ENCODE measurements at places on chromosomes 16 and 17.
A peak's percentile ranks its signal among the peaks of the same experiment; 100 is the strongest.

DNA sequence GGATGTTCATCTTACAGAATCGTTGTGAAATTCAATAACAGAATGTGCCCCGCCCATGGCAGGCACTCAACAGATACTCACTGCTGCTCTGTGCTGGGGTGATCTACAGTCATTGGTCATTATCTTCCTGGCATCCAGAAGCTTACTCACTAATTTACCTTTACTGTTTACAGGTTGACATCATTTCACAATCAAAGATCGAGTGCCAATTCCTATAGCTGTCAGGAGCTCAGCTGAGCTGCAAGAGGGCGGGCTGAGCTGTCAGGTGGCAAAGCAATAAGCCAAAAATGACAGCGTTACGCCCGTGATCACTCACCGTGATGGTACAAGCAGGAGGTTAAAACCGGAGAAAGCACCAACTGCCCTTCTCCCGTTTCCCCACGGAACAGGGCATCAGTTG, 51.2 kb downstream of the LITAF start:
- no peak for DNase-seq

DNA sequence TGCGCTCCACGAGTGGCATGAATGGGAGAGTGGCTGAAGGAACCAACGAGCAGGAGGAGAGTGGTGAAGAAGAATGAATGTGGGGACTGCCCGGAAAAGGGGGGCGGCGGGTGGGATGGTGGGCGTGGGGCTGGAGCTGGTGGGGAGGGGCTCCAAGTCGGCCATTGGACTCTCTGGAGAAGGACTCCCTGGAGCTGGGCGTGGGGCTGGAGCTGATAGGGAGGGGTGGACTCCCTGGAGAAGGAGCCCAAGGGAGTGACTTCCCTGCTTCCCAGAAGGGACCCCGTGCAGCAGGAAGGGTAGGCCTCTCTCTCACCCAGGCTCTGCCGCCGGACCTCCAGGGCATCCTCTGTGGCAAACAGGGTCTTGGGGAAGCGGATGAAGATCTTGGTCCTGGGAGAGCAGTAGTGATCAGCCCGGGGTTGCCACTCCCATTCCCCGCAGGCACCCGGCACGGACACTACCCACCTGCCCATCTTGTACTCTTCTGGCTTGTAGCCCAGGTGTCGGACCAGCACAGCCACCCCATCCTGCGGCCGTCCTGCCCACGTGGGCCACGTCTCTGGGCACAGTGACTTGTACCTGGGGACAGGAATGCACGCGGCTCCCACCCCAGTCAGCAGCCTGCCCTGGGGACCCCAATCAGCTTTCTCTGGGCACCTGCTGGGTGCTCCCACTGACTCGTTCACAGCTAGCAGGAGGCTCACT, 14.9 kb upstream of the CRK start:
- no peak for DNase-seq

DNA sequence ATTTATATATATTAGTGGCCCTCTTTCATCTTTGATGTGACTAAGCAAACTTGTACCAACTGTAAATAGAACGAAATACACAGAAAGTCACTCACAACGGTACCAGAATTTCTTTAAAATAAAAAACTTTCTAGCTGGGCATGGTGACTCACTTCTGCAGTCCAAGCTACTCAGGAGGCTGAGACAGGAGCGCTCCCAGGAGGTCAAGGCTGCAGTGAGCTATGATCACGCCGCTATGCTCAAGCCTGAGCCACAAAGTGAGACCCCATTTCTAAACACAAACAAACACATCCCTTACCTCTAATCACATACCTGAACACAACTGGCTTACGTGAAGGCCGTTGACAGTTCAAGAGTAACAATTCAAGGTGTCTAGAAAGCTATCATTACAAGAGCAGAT, 29.7 kb downstream of the STAT5B start:
- no peak for DNase-seq

DNA sequence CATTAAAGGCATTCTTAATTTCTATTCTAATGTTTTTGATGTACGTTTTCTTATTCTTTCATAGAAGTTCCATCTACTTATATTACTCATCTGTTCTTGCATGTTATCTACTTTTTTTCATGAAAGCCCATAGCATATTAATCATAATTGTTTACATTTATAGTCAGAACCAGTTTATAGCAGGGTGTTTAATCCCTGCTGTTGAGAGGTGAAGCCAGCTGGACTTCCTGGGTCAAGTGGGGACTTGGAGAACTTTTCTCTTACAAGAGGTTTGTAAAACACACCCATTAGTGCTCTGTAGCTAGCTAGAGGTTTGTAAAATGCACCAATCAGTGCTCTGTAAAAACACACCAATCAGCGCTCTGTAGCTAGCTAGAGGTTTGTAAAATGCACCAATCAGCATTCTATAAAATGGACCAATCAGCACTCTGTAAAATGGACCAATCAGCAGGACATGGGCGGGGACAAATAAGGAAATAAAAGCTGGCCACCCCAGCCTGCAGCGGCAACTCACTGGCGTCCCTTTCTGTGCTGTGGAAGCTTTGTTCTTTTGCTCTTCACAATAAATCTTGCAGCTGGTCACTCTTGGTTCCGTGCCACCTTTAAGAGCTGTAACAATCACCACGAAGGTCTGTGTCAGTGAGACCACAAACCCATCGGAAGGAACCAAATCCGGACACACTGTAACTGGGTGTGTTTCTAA, 120.6 kb downstream of the TANC2 start:
- DNase-seq, result no peak

DNA sequence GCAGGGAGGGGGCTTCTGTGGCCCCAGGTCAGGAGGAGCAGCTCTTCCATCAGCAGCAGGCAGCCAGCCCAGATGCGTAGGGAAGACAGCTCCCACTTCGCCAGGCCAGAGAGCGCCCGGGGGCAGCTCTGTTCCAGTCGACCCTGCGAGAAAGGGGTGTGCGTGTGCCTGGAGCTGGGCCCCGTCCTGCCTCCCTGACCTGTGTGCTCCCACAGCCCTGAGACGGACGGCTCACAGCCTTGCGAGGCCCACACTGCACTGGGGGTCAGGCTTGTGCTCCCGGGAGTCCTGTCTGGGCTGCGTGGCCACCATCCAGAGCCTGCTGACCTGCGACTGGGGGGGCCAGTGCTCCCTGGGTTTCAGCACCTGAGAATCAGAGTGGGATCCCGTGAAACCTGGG, 469 bp upstream of the MSLN start:
- DNase-seq, result no peak

- DNase-seq, result no peak
These were observed 21.1 kb downstream of the CPSF4L start for GRCh38 chr17:73240561-73240960.

- no peak for DNase-seq
These were observed 265.9 kb upstream of the SALL1 start for GRCh38 chr16:51416926-51417325.

DNA sequence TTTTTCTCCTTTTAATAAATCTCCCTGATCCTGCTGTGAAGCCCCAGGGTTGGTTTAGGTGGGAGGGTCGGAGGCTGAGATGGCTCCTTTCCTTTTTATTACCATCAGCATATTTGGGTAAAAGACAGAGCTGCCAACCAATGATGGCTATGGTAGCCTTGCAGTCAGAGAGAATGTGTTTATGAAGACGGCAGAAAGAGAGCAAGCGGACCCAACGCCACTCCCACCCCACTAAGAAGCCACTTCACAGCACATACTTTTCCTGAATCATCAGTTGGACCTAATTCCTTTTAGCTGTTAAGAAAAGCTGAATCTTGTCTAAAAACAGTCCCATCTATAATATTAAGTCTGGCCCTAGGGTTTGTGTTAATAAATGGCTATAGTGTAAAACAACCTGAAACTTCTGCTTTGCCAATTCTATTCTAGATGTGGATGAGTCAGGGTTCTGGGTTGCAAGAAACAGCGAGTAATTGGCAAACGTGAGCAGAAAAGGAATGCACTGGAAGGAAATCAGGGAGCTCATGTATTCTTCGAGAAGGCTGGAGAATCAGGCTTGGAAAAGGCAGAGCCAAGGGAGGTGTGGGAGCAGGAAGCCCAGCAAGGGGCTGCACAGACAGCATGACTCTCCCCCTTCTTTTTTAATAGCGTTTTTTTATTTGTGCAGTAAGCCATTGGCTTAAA, 34.0 kb upstream of the PRKCA start:
- DNase-seq, result no peak

DNA sequence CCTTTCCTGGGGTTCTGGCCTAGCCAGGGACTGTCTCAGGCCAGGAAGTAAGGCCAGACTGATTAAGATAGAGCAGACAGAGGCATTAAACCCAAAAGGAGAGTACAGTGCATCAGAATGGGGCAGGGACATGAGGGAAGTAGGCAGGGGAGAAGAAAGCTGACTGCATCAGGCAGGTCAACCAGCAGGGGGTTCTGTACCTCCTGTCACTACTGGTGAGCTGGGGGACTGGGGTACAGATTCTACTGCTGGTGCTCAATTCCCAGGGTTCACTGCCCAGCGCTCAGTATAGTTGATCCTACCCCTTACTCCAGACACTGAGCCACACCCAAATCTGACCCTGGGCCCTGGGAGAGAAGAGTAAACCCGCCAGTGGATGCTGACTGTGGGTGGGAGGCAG, 12.9 kb upstream of the MTMR4 start:
- DNase-seq, result no peak

- no peak for DNase-seq
These were observed 45.1 kb downstream of the NOG start for GRCh38 chr17:56638591-56639051.

- peak; percentile 71 for DNase-seq
These were observed 2.4 kb downstream of the OSGIN1 start for GRCh38 chr16:83955218-83956130.

DNA sequence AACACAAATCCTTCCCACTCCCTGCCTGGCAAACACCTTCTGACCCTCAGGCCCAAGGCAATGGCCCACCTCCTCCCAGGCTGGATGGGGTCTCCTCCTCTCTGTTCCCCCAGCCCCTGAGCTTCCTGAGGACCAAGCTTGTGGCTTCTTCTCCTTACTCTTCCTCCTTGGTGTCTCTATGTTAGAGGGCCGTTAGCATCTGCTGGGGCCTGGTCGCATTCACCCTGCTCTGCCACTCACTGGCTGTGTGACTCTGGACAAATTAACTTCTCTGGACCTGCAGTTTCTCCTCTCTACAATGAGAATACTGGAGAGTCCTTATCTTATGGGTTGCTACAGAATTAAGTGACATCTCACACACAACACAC, 725 bp upstream of the MT2A start:
- no peak for DNase-seq

DNA sequence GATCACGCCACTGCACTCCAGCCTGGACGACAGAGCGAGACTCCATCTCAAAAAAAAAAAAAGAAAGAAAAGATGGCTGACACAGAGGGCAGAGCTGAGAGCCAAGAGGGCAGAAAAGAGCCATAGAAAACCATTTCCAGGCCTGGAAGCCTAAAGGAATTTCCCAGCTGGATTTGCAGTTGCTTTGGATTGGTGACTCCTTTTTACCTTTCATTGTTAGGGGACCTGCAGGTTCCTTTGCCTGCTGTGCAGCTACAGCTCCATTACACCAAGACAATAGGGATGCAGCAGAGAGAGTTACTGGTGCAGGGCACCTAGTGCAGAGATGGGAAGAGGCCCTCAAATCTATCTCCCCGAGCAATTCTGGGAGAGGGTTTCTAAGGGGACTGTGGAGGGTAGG, 18.4 kb downstream of the ZNF668 start:
- no peak for DNase-seq

DNA sequence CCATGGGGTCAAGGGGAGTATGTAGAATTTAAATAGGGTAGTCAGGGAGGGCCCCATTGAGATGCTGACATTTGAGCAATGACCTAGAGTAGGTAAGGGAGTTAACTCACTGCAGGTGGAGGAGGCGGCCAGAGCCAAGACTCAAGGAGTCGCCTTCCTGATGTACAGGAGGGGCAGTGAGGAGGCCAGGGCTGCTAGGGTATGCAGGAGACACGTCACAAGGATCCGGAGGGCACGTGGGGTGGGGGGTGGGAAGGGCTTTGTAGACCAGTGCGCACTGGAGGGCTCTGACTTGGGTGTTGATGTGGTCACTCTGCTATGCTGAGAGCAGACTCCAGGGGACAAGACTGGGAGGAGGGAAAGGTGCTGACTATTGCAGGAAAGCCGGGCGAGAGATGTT, 37.5 kb downstream of the SPECC1 start:
- DNase-seq, result no peak

DNA sequence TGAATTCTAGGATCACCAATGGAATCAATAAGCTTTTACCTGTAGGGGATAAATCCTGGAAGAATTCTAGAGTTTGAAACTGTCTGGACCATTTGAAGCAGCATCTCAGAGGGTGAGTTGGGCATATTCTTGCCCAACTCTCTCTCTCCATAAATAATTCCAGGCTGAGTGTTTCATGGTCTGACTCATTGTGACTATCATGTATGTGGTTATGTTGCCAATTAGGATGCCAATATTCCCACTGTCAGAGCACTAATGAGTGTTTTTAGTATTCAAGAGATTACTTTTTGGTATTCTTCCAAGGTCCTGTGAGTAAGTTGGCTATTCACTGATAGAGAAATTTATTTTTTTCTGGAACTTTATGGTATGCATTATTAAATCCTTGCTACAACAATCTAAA, 456.9 kb downstream of the TOX3 start:
- no peak for DNase-seq

DNA sequence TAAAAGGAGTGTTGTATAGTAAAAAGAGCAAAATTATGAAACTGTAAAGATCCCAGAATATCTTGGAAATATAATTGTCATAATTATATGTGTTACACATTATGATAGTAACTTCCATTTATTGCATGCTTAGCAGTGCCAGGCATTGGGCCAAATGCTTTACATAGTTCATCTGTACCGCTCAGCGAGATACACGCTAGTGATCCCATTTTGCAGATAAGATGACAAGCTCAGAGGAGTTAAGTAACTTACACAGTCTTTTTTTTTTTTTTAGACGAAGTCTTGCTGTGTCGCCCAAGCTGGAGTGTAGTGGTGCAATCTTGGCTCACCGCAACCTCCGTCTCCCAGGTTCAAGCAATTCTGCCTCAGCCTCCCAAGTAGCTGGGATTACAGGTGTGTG, 6.8 kb upstream of the EZH1 start:
- no peak for DNase-seq

- no peak for DNase-seq
These were observed 13.7 kb downstream of the N4BP1 start for GRCh38 chr16:48596326-48596725.

- DNase-seq, result no peak
These were observed 22.0 kb downstream of the PRSS54 start for GRCh38 chr16:58272855-58273254.

DNA sequence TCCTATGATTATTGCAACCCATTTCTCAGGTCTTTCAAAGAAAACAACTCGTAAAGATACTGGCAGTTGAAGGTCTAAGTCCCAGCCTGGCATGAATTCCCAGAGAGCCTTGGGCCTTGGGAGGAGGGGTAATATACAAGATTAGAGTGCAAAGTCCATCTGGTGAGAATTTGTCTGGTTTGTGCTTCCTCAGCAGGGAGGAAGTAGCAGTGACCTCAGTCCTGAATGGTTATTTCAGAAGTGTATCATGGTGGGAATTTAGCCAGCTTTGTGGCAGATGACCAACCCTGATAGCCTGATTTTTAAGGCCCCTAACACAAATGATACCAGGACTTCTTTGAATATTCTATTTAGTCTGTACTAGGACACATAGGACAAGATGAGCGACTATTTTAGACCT, 151.2 kb upstream of the TBX2 start:
- DNase-seq, result no peak

- DNase-seq, result no peak
These were observed 4.0 kb downstream of the C1QTNF1 start for GRCh38 chr17:79027925-79028491.

GRCh38 chr16:17340804-17341203, 130.0 kb downstream of the XYLT1 start:
- DNase-seq, result no peak

Measured in right atrium auricular region (tissue), 2 donors.